ENCODE measurements at places on chromosomes 16 and 17. TPM values are rescaled to one million over a fixed set of nuclear protein-coding genes. Genes with fewer than 3 reads are reported as not detected.

Gene MPO
- not detected for total RNA-seq

- H3K27ac ChIP-seq = no peak overlapping the region
- DNase-seq = peak; percentile 40
- no peaks in the 10 kb centered on the region for H3K27me3 ChIP-seq
- no peaks in the 10 kb centered on the region for H3K36me3 ChIP-seq
- H3K4me3 ChIP-seq = no peak overlapping the region
- no peaks in the 10 kb centered on the region for H3K4me1 ChIP-seq
Measured at GRCh38 chr16:70604407-70605282, 41.7 kb upstream of the IL34 start.

- no peaks in the 10 kb centered on the region for H3K4me1 ChIP-seq
- DNase-seq = no peak
- no peak overlapping the region for H3K4me3 ChIP-seq
- H3K27ac ChIP-seq = no peak overlapping the region
- H3K36me3 ChIP-seq = no peaks in the 10 kb centered on the region
Measured at GRCh38 chr16:49274591-49274990, 7.0 kb downstream of the CBLN1 start.

DNA sequence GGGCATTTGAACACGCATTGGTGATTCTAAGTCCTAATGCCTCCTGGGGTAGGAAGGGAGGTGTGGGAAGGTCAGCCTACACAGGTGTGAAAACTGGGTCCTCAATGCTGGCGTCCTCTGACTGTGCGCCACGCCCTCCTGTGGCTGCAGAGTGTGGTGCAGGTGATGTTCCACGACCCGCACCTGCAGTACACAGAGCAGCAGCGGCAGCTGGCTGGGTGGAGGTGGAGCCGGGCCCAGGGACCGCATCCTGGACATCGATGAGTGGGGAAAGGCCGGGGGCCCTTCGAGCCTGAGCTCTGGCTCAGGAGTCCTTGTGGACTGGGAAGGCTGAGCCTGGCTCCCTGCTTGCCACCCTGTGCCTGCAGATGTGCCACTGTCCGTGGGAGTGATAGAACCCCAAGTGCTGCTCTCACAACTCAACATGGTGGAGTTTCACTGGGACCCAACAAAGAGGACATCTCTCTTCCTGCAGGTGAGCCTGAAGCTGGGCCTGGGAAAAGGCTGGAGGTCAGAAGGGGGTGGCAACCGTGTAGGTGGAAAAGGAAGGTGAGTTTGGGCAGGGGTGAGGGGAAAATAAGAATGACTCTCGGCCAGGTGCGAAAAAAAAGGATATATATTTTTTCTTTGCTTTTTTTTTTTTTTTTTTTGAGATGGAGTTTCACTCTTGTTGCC is 14.0 kb upstream of the STAC2 start:
- H3K27ac ChIP-seq = no peak overlapping the region
- H3K36me3 ChIP-seq = no peaks in the 10 kb centered on the region
- H3K4me1 ChIP-seq = peaks cover 35% of the 10 kb centered on the region
- no peaks in the 10 kb centered on the region for H3K27me3 ChIP-seq

GRCh38 chr16:85047867-85048455 is 20.4 kb downstream of the KIAA0513 start:
- no peaks in the 10 kb centered on the region for H3K4me1 ChIP-seq
- no peak overlapping the region for H3K27ac ChIP-seq
- no peaks in the 10 kb centered on the region for H3K36me3 ChIP-seq
- DNase-seq = no peak

DNA sequence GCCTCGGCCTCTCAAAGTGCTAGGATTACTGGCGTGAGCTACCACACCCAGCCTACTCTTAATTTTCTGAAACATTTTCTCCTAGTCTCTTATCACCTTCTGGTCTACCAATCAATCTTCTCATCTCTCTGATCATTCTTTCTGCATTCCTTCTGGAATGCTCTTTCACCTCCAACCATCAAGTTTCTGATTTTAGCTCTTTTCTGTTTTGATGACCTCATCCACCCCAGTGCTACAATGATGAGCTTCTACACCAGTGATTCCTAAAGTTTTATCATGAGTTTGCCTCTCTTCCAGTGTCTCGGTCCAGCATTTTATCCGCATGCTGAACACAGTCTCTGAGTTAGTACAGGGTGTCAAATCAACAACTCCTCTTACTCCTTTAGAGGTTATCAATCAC is 31.5 kb downstream of the NME2 start:
- H3K27ac ChIP-seq = no peak overlapping the region
- no peak for DNase-seq
- H3K4me3 ChIP-seq = no peak overlapping the region
- no peaks in the 10 kb centered on the region for H3K27me3 ChIP-seq

DNA sequence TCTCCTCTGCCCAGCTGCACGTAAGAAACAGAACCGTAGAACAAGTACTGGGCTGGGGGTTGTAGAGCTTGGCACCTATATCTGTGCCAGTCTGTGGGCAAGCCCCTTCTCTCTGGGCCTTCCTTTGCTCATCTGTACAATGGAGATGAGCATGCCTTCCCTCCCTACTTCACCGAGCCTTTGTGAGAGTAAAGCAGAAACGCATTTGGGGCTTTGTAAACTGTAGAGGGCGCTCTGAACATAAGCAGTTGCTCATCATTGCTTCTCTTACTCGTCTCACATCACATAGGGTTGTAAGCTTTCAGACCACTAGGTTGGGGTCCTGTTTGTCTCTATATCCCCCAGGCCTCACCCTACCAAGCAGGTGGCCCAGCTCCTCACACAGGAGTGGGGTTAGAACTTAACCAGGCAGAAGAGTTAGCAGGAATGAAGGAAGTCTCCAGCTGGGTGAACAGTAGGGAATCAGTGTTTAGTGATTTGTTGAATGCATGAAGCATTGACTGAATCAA is 15.1 kb downstream of the SAMD14 start:
- H3K27me3 ChIP-seq = no peaks in the 10 kb centered on the region
- no peaks in the 10 kb centered on the region for H3K4me1 ChIP-seq
- DNase-seq = peak; percentile 93

GRCh38 chr17:8075574-8076342 is 11.8 kb downstream of the ALOX12B start:
- H3K36me3 ChIP-seq = no peaks in the 10 kb centered on the region
- no peak overlapping the region for H3K27ac ChIP-seq
- no peak for DNase-seq
- H3K4me1 ChIP-seq = peaks cover 12% of the 10 kb centered on the region
- no peaks in the 10 kb centered on the region for H3K27me3 ChIP-seq
- no peak overlapping the region for H3K4me3 ChIP-seq

Data from Karpas-422 (cell line).